ENCODE measurements at places on chromosomes 16 and 17.

GRCh38 chr16:5861241-5861640, 763.6 kb upstream of the EEF2KMT start:
- no peak for DNase-seq

- DNase-seq: no peak
These were observed 572 bp downstream of the FAM171A2 start for GRCh38 chr17:44362949-44363612.

DNA sequence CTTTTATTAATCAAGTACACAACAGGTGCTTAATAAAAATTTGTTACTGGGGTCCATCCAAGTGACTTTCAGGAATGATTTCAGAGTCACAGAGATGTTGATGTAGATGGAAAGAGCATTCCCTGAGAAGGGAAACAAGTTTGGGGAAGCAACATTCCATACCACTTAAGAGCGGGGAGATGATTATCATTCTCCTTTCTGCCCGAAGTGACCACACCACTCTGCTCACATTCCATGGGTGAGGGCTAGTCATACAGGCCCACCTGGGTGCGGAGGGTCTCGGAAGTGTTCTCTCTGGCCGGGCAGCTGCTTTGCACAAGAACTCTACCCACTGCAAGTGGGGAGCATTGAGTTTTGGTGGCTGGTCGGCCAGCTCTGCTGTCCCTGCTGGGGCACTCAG, 231.4 kb downstream of the SNX29 start:
- DNase-seq: no peak

- no peak for DNase-seq
These were observed 52.6 kb downstream of the USP22 start for GRCh38 chr17:20989991-20990855.
